Stimulated activated CD4-positive, alpha-beta T cell treated with anti-CD3 and anti-CD28 coated beads, Interleukin-1b, Interleukin-23, amount 100 ng/mL, for 1 hour (primary cell): ENCODE measurements at places on chromosomes 7 and 10.
A peak's percentile ranks its signal among the peaks of the same experiment; 100 is the strongest.

- no peak for DNase-seq
These were observed 409.7 kb upstream of the MTPN start for GRCh38 chr7:136386876-136387275.

GRCh38 chr7:129605960-129606614 lies 5.4 kb upstream of the NRF1 start:
- no peak for DNase-seq

DNA sequence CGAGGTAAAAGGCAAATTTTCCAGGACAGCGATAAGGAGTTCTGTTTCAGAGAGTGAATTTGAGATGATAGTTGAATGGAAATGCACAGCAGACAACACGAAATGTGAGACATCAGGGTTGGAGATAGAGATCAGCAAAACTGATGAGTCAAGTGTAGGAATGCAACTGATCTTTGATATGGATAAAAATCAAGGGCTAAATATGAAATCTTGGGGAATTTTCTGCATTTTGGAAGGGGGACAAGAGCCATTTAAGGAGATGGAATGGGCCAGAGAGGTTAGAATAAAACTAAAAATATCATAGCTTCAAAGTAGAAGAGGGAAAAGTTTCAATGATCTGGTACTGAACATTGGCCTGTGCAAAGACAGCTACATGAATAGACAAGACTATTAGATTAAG lies 11.5 kb downstream of the CISD1 start:
- no peak for DNase-seq

- DNase-seq, result no peak
These were observed 133.5 kb upstream of the SHH start for GRCh38 chr7:155945670-155946325.

DNA sequence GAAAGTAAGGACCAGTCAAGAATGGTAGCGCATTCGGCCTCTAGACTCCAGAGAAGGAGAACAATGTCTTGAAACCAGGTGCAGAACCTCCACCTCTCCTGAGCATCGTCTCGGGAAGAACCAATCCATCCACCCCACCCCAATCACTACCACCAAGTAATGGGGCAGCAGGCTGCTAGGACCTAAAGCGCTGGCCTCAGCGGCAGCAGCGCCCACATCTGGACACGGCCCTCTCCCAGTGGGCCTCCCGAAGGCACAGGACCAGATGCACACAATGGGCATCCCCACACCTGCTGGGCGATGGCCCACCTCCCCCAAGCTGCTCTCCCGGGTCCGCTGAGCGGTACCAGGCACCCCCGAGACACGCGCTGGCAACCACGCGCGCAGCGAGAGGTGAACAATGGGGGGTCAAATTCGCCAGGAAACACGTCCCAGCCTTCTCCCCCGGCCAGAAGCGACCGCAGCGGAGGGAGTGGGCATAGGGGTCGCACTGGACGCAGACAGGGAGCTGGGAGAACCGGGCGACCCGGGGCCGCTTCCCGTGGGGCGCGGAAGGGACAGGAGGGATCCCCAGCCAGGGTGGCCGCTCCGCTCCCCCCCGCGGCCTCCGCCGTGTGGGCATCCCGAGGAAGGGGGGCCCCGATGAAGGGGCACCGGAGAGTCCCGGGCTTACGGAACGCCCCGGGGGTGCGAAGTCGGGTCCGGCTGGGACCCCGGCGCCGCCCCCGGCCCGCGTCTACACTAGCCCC lies 506 bp downstream of the CTTNBP2 start:
- DNase-seq, result no peak

DNA sequence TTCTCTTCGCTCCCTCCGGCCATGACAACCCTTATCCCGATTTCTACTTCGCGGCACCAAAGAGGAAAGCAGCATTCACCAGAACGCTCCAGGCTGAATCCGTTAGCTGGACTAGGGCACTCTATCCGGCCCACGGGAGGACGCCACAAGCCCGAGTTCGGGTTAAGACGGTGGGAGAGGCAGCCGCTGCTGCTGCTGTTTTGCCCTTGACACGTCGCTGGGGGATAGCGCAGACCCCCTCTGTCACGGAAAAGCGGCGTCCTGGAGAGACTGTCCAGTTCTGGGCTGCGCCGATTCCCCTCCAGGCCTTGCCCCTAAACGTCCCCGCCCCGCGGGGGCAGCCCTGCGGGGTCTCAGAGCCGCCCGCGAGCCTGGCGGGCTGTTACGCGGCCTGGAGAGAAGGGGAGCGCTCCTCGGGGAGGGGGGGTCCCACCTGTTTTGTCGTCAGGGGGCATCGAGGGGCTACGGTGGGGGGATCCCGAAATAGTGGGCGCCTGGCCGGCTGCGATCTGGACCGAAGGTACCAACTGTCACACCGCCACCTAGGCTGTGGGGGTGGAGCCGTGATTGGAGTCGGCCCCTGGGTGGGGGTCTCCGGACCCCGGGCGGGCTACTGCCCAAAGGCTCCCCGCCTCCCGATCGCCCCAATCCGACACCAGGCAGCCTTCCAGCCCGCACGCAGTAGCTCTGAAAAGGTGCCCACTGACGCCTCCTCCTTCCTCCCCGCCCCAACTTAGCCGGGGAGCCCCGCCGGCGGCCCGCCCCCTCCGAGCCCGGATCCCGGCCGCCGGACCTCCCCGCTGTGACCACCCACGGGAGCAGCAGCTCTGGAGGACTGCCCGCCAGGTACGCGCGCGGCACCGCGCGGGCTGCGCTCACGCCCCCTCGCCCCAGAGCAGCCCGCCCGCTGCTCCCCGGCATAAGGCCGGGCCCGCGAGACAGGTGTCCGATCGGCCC lies 772 bp downstream of the SGMS1 start:
- DNase-seq, result no peak

DNA sequence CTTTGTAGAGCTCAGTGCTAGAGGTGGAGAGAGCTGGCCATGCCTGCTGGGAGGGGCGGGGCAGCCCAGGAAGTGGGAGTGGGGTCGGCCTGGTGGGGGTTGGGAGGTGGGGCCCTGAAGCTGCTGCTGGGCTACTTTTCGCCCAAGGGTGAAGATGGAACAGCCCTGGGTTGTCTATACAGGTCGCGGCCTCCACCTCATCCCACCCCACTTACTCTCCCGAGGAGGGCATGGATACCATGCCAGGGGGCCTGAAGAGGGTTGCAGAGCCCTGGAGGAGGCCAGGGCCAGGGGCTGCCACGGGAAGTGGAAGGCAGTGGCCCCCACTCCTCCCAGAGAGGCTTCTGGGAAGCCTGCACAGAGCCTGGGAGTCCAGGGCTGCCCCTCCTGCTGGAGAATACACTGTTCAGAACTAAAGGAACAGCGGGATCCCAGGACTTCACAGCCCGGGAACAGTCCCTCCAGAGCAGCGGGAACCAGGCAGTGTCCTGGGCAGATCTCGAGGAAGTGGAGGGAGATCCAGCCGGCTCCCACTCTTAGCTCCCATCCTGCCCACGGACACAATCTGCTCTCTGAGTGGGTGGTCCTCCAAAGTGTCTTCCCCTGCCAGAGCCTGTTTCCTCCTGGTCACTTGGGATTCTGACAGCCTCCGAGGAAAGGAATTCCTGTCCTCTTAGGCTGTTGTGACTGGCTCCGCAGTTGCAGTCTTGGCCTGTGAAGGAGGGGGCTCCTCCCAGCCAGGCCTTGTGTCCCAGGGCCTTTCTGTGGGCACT lies 23.5 kb downstream of the MAT1A start:
- DNase-seq, result no peak

DNA sequence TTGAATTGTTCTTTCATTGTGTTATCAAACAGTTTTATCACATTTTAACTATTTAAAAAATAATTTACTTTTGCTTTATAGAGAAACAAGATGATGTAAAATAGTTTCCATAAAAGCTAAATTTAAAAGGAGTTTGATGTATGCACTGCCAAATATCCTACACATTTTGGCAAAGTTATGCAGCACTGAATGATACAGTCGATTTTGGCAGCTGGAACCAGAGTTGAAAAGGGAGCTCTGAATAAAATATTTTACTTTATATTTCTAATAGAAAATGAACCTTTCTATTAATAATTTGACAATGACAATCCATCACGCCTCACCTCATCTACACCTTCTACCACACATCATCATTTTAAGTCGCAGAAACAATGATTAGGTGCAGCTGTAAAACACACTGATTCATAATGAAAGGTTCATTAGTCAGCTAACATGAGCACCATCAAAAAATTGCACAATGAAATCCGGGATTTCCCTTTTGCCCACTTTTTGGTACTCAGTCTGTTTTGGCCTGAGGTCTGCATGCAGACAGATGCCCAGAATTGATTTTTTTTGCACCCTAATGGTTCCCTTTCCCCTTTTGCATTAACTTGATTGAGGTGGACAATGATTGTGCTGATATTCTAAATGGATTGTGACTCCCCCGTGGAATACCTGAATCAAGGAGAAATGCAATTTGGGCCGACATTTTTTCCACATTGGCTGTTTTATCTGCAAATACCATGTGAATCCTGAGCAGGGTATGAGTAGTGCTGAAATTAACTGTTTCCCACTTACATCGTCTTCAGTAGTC lies 105.8 kb downstream of the THSD7A start:
- DNase-seq, result no peak

DNA sequence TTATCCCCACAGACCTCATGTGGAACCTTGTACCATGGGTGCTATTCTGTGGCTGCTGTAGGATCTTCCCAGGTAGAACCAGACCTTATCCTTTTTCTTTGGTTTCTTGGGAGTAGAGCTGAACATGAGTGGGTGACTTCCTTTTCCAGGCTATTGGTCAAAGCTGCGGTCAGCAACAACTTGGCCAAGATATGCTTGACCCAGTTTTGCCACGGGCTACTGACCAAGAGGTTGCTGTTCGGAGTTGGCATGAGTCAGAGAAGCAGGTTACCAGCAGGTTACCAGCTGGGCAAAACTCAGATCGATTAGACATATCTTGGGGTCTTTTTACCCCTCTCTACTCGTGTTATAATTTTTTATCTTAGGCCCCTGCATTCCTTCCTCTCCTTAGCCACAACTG lies 36.7 kb upstream of the HDAC9 start:
- DNase-seq, result no peak

DNA sequence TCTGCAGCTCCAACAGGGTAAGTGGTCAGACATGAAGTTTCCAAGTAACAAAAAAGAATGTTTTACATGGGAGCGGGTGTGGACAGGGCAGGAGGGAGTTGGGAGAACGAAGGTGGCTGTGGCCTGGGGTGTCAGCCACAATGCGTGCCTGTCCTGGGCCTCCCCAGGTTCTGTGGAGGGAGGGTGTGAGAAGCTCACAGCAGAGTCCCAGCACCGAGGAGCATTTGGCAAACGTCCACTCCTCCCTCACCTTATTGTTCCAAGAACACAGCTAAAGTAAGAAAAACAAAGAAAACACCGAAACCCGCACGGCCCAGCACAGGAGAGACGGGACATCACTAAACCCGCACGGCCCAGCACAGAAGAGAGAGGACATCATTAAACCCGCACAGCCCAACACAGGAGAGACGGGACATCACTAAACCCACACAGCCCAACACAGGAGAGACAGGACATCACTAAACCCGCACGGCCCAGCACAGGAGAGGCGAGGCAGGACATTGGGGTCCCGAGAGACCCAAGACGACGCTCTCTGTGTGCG lies 226.4 kb downstream of the MAD1L1 start:
- DNase-seq, result no peak

DNA sequence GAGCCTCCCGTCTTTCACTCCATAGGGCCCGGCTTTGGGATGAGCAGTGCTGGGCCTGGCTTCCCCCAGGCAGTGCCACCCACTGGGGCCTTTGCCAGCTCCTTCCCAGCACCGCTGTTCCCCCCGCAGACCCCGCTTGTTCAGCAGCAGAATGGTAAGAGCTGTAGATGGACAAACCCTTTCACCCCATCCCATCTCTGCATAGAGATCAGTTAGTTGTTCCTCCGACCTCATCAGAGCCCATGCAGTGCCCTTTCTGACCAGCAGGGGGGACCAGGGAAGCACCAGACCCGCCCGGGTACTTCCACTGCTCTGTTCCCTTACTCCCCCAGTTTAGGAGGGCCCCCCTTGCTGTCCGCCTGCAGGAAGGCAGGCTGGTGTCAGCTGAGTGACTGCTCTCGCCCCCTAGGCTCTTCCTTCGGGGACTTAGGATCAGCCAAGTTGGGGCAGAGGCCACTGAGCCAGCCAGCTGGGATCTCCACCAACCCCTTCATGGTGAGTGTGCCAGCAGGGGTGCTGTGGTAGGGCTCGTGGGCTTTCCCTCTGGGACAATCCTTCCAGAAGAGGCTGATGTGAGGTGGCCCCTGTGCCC lies 9.8 kb downstream of the SAP25 start:
- DNase-seq, result peak; percentile 90

DNA sequence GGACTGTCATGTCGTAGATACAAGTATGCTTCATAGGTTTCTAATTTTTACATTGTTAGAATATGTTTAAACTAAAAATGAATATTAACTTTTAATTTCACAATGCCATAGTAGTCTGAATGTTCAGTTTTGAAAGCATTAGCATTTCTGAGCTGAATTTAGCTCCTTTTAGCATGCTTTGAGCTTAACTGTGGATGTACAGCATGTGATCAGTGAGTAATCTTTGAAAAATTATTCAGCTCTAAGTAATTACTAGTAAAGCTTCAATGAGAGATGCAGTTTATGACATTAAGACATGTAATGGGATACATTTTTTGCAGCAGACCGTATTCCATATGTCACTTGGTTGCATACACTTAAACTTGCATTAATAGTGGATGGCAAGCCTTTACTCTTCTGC lies 114.1 kb upstream of the WNT16 start:
- DNase-seq, result no peak

DNA sequence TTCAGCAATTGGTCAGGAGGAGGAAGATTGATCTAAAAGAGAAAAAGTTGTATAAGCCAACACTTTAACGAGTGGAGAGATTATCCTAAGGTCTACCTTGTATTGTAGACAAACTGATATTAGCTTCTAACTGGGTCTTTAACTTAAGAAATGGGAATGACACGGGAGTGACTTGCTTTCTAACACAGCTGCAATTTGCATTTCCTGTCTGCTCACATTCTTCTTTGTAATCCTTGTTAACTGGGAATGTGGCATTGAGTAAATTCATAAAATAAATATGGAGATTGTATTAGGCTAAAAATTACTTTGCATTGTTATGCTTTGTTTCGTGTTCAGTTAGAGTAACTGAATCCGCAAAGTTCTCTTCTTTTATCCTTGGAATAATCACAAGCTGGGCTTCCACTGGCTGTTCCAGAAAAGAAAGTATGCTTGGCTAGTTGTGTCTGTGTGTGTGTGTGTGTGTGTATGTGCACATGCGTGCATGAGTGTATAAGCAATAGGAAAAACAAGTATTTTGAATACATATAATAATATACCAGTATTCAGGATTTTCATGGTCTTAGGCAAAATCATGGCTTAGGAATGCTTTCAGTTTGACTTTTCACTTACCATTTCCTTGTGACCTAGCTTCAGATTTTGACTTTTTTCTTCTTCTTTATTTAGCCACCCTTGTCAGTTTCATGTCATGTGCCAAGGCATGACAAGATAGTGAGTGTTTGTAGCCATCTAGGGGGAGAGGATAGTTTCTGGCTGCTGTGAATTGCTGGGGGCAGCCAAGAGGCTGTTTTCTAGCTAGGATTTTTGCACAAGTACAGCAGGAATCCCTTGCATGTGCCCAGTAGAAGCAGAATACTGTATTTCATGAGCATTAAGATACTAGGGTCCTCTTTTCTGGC lies 54.5 kb upstream of the FZD8 start:
- DNase-seq, result no peak

DNA sequence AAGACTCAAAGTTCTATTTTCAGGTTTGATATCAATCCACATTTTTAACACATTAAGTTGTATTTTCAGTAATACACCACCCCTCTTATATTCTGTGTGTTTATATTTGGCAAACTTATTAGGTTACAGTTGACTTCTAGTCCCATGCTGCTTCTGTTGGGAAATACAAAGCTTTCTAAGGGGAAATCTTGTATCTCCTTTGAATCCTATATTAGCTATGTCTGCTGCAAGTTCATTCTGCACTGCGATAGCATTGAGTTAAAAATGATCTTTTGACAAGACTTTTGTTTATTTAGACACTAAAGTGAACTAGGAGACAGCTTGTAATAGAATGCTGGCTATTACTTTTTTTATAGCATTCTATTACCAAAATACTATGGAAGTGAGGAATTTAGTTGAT lies 625.1 kb upstream of the ANKRD30A start:
- DNase-seq, result no peak
